ENCODE measurements at places on chromosomes 12 and 14. TPM values are rescaled to one million over a fixed set of nuclear protein-coding genes. Genes with fewer than 3 reads are reported as not detected.

GRCh38 chr12:31019976-31020375 is 53.7 kb upstream of the DDX11 start:
- no peak for DNase-seq

DNA sequence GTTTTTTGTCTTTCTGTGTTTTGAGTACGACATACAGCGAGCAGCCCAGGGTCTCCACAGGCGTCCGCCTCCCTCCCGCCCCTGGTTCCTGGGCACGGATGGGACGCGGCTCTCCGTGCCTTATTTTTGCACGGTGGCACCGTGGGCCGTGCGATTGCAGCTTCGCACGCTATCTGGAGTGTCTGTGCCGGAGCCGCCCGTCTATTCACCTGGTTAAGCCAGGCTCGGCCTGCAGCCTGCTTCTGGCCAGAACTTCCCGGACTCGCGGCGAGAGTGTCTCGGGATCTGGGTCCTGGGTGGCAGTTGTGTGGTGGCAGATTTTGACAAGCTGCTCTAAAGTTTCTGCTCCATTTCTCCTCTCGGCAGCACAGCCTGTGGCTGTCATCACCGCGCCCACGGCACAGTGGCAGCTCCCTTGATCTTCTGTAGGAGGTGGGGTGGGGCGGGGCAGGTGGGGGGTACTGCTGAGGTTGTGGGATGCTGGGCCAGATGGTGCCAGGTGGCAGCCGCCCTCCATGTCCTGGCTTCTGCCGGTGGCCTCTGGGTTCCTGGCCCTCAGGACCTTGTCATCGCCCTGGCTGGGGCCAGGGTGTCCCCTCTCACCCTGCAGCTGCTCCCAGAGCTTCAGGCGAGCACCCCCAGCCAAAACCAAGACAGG is 2.9 kb downstream of the MMP17 start:
- no peak for DNase-seq

TC2N gene
- 19.8 TPM for polyA plus RNA-seq

NOP9 gene
- 26.7 TPM for polyA plus RNA-seq

PROX2 gene
- polyA plus RNA-seq = 0.78 TPM

CPNE8 gene
- polyA plus RNA-seq = 16.1 TPM

PKP2 gene
- 23.2 TPM for polyA plus RNA-seq

GRCh38 chr12:113366827-113367226 is 8.4 kb downstream of the PLBD2 start:
- no peak for DNase-seq

- no peak for DNase-seq
Observed at GRCh38 chr14:98758440-98758839, 513.6 kb downstream of the BCL11B start.

KRT79 gene
- polyA plus RNA-seq = not detected

DNA sequence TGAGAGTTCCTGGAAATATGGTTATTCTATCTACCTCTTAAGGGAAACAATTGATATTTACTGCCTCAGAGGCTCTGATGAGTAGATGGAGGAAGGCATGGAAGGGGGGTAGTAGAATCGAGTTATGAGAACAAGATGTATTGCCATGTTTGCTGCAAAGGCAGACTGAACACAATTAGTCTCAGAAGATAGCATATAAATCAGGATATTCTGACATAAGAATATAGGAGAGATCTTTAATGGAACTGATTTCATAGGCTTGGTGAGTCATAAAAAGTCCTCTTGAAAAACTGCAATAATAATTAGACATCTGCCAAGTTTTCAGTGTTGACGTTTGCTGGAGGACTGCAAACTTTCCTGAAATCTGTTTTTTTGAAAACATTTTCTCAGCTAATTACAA is 636.1 kb downstream of the TMTC2 start:
- DNase-seq = no peak

GRCh38 chr12:76883151-76883550 is 4.3 kb upstream of the CSRP2 start:
- DNase-seq = no peak

Measured in right renal pelvis (tissue), 4 donors.